ENCODE measurements at places on chromosomes 2 and 18. TPM values are rescaled to one million over a fixed set of nuclear protein-coding genes. Genes with fewer than 3 reads are reported as not detected.

GRCh38 chr18:10239991-10240634, 214.3 kb upstream of the APCDD1 start:
- H3K36me3 ChIP-seq, result no peaks in the 10 kb centered on the region
- no peak for DNase-seq
- no peak overlapping the region for H3K4me3 ChIP-seq
- H3K27me3 ChIP-seq, result no peaks in the 10 kb centered on the region
- no peaks in the 10 kb centered on the region for H3K4me1 ChIP-seq

The ANKRD39 gene
- total RNA-seq, result 17.5 TPM

DNA sequence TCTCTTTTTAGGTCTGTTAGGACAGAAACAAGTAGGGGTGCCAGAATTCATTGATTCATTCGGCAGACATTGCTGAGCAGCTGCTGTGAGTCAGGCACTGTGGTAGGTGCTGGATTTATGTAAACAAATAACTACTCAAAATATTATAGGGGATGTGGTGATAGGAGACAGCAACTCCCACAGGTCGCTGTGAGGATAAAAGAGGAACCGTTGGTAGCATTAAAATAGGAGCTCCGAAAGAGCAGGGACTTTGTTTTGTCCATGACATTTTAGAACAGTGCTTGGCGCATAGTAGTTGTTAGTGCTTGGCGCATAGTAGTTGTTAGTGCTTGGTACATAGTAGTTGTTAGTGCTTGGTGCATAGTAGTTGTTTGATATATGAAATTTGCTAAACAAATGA, 29.2 kb downstream of the ATP6V1C2 start:
- H3K36me3 ChIP-seq, result no peaks in the 10 kb centered on the region
- no peaks in the 10 kb centered on the region for H3K27me3 ChIP-seq
- no peak for DNase-seq
- no peak overlapping the region for H3K27ac ChIP-seq
- H3K4me1 ChIP-seq, result no peaks in the 10 kb centered on the region
- no peak overlapping the region for H3K4me3 ChIP-seq

GRCh38 chr2:31903109-31903780, 107.6 kb downstream of the MEMO1 start:
- no peaks in the 10 kb centered on the region for H3K27me3 ChIP-seq
- H3K36me3 ChIP-seq, result no peaks in the 10 kb centered on the region
- no peak overlapping the region for H3K27ac ChIP-seq

The SYT4 gene
- not detected for total RNA-seq

GRCh38 chr2:6372317-6372901, 493.3 kb downstream of the CMPK2 start:
- no peak for DNase-seq
- H3K4me1 ChIP-seq, result no peaks in the 10 kb centered on the region
- no peaks in the 10 kb centered on the region for H3K27me3 ChIP-seq
- H3K36me3 ChIP-seq, result no peaks in the 10 kb centered on the region
- H3K4me3 ChIP-seq, result no peak overlapping the region

The TWIST2 gene
- total RNA-seq, result 1.4 TPM

The TLX2 gene
- not detected for total RNA-seq

DNA sequence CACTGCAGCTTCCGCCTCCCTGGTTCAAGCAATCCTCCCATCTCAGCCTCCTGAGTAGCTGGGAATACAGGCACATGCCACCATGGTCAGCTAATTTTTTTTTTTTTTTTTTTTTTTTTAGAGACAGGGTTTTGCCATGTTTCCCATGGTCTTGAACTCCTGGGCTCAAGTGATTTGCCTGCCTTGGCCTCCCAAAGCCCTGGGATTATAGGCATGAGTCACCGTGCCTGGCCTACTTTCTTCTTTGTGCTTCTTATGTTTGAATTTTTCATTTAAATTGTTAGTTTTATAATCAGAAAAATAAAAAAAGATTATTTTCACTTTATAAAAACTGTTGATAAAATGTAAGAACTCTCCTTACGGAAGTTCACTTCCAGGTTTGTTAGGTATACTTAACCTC, 101.5 kb upstream of the LPIN2 start:
- no peak for DNase-seq
- H3K4me1 ChIP-seq, result no peaks in the 10 kb centered on the region
- no peak overlapping the region for H3K27ac ChIP-seq
- H3K36me3 ChIP-seq, result no peaks in the 10 kb centered on the region
- H3K4me3 ChIP-seq, result no peak overlapping the region

The LRRTM4 gene
- total RNA-seq, result not detected

The HS6ST1 gene
- 29.4 TPM for total RNA-seq

DNA sequence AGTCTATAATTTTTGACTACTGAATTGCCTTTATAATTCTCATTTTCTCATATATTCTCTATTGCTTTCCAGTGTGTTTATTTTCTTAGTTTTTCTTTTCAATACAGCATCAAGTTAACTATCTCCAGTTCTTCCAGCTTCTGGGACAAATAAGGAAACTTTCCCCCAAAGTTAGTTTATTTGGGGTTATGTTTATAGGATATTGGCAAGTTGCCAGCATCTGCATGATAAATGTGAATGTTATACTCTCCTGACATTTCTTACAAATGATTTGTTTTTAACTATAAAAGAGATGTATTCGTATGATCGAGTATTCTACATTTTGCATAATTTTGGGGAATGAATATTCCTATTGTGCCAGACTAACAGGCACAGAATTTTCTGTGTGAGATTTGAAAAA, 140.6 kb upstream of the KCNJ3 start:
- H3K27ac ChIP-seq, result no peak overlapping the region
- H3K4me1 ChIP-seq, result no peaks in the 10 kb centered on the region
- no peak overlapping the region for H3K4me3 ChIP-seq
- H3K36me3 ChIP-seq, result no peaks in the 10 kb centered on the region
- DNase-seq, result no peak

DNA sequence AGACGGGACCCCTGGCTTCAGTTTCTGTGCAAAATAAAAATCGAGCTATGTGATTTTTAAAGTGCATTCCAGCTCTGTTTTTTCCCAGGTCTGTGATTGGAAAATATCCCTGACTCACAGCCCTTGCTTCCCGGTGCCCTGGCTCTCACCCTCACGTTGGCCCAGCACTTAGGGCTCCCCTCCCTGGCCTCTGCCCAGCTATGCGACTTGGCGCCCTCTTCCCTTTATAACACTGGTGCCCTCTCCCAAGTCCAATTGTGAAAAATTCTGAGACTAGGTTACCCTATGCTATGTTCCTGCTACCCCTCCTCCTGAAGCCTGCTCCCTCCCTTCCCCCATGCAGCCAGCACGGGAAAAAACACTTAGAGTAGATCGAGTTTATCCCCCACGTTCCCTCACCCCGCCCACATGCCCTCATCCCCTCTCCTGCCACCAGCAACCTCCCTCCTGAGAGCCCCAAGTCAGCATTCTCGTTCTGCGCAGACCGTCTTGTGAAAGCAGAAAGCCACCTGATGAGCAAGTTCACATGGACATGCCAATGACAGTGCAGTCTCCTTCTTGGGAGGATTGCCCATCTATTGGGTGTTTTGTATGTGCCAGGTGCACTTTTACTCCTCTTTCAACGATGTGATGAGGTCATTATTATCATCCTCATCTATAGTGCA, 228.8 kb downstream of the VAPA start:
- H3K4me3 ChIP-seq, result no peak overlapping the region
- no peak overlapping the region for H3K27ac ChIP-seq
- no peaks in the 10 kb centered on the region for H3K36me3 ChIP-seq
- no peaks in the 10 kb centered on the region for H3K27me3 ChIP-seq
- DNase-seq, result no peak
- H3K4me1 ChIP-seq, result no peaks in the 10 kb centered on the region

GRCh38 chr18:45108754-45109153, 428.1 kb downstream of the SETBP1 start:
- no peak overlapping the region for H3K27ac ChIP-seq
- no peak for DNase-seq
- no peaks in the 10 kb centered on the region for H3K27me3 ChIP-seq
- no peak overlapping the region for H3K4me3 ChIP-seq
- no peaks in the 10 kb centered on the region for H3K36me3 ChIP-seq

DNA sequence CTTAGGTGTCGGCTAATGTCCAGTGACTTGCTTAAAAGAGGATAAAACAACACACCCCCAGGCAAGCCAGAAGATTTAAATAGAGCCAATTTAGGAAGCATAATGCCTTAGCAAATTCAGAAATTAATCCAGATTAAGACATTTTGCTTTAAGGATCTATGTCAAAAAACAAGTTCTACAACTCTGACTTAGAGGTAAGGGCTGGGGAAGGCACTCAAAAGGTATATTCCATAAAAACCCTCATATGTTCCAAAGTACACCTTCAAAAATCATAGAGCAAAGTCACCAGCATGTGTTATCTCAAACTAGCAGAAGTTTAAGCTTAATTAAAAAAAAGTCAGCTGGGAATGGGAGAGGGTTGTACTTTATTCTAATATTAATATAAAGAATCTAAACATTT, 206.4 kb downstream of the NOL4 start:
- no peak overlapping the region for H3K27ac ChIP-seq
- no peaks in the 10 kb centered on the region for H3K27me3 ChIP-seq
- no peak for DNase-seq
- H3K36me3 ChIP-seq, result no peaks in the 10 kb centered on the region
- no peaks in the 10 kb centered on the region for H3K4me1 ChIP-seq

DNA sequence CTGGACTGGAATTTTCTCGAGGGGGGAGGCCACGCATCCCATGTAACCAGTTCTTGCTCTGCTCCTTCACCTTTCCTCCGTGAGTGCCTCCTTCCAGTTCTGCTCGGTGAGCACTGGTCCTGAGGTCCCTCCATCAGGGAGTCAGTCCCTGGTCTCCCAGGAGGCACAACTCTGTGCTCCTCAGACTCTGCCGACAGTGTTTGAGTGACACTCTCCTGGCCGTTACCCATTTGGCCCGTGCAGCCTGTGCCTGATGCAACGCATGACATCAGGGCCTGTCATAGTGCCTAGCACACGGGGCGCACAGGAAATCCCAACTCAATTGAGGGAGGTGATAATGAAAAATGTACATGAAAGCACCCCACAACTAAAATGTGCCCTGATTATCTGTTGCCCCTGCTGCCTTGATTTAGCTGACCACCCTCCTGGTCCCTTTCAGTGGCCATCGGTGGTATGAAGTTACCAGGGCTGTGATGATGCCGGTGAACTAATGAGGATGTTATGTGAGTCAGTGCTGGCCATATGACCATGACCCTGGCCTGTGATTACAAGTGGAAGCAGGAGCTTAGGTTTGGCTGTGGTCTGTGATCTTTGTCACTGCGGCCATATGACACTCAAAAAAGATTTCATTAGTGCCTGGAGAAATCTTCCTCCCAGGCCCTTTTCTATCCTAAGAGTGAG, 144.6 kb downstream of the TDRD15 start:
- peaks cover 33% of the 10 kb centered on the region for H3K4me1 ChIP-seq
- H3K36me3 ChIP-seq, result no peaks in the 10 kb centered on the region
- no peak overlapping the region for H3K4me3 ChIP-seq
- DNase-seq, result peak; percentile 79
- no peaks in the 10 kb centered on the region for H3K27me3 ChIP-seq

The ACVR1C gene
- total RNA-seq, result 0.19 TPM

The REG3A gene
- total RNA-seq, result not detected

The C1GALT1C1L gene
- total RNA-seq, result not detected

DNA sequence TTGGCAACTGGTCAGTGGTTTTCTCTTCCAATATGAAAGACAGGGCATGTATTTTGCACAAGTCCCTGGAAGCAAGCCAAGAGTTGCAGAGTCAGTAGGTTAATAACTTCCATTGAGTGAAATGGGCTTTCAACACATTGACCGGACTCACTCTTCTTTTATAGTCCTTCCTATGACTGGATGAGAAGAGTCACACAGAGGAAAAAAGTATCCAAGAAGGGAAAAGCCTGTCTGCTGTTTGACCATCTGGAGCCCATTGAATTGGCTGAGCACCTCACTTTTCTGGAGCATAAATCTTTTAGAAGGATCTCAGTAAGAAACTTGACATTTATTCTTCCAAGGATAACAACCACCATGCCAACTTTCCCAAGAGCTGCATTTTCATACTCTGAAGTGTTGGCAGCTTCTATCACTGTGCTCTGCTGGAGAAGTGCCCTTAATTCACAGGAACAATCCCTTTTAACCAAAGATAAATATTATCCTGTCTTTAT, 45.4 kb downstream of the RASGRP3 start:
- no peaks in the 10 kb centered on the region for H3K27me3 ChIP-seq
- H3K4me3 ChIP-seq, result no peak overlapping the region
- peaks cover 39% of the 10 kb centered on the region for H3K36me3 ChIP-seq
- H3K4me1 ChIP-seq, result peaks cover 4% of the 10 kb centered on the region
- peak; percentile 36 for DNase-seq
- no peak overlapping the region for H3K27ac ChIP-seq

DNA sequence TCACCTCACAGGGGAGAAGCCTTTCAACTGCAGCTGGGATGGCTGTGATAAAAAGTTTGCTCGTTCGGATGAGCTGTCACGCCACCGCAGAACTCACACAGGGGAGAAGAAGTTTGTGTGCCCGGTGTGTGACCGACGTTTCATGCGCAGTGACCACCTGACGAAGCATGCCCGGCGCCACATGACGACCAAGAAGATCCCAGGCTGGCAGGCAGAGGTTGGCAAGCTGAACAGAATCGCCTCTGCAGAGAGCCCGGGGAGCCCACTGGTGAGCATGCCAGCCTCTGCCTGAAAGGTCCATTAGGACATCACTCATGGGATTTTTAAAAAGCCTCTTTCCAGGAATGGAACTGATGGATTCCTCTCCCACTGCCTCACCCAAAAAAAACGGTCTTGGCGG, 8.9 kb downstream of the KLF11 start:
- H3K4me3 ChIP-seq, result no peak overlapping the region
- DNase-seq, result no peak
- H3K4me1 ChIP-seq, result peaks cover 16% of the 10 kb centered on the region
- H3K27me3 ChIP-seq, result no peaks in the 10 kb centered on the region
- peaks cover 18% of the 10 kb centered on the region for H3K36me3 ChIP-seq

The TMEM127 gene
- 90.0 TPM for total RNA-seq

DNA sequence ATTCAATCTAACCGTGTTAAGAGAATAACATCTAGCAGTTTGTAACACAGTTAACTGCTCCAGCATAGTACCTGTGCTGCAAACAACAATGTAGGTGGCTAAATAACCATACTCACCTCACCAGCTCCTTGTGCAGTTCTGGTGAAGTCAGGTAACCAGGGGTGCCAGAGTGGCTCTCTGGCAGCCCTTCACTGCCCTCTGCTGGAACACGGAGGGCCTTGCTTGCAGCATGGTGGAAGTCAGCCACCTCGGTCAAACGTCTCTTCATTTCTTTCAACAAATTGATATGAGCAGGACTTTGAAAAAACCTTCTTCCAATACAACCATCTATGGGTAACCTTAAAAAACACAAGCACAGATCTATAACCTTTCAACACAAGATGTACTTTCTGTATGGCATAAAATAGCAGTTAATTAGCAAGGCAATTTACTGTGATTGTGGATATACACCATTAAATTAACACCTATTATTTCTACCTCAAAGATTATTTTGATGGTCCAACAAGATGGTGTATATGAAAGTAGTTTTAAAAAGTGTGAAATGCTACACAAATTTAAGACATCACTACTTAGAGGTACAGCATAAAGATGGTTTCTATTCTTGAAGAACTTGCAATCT, 56.6 kb downstream of the EPG5 start:
- no peak overlapping the region for H3K27ac ChIP-seq
- no peak overlapping the region for H3K4me3 ChIP-seq
- peaks cover 4% of the 10 kb centered on the region for H3K4me1 ChIP-seq

The LRATD1 gene
- total RNA-seq, result 0.07 TPM

DNA sequence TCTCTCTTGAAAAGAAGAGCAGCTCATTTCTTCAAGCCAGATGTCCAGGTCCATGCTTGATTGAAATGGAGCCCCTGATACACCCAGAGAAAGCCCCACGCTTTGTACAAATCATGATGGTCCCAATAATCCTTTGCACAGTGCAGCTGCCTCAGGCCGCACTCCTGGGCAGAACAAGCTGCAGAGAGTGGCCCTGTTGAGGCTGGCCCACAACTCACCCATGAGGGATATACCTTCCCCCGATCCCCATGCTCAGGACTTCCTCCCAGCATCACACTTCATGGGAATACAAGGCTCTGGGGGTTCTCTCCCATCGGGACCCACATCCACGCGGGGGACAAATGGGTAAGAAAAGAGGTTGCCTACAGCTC, 181.8 kb downstream of the CTIF start:
- peaks cover 6% of the 10 kb centered on the region for H3K36me3 ChIP-seq
- H3K4me3 ChIP-seq, result no peak overlapping the region
- DNase-seq, result no peak
- peaks cover 26% of the 10 kb centered on the region for H3K4me1 ChIP-seq

All from heart left ventricle (tissue), 16 donors.